ENCODE measurements at places on chromosomes 2 and 18.

DNA sequence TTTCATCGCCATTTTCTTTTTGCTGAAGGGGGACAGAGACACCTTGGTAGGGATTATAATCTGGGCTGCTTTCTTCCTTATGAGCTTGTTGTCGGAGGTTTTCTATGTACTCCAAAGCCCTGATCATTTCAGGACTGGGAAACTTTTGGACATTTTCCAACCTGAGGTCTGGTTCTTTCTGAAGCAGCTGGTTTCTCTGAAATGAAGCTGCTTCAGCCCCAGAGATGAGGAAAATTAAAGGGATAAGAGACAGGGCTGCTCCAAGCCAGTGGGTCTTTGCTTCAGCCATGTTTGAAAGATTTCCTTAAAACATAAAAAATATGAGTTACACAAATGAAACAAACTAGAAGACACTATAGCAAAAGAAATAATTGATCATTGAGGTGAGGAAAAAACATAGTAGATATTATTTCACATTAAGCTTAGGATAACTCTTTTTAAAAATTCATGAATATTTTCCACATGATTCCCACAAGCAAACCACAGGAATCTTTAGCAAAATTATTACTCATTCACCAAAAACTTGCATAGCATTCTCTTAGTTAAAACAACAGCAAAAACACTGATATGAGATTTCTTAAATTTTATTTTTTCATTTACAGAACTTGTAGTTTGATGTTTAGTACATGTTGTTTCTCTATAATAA is 3.0 kb downstream of the SCG2 start:
- no peak for DNase-seq

GRCh38 chr2:85678377-85678776 is 10.4 kb upstream of the SFTPB start:
- no peak for DNase-seq

DNA sequence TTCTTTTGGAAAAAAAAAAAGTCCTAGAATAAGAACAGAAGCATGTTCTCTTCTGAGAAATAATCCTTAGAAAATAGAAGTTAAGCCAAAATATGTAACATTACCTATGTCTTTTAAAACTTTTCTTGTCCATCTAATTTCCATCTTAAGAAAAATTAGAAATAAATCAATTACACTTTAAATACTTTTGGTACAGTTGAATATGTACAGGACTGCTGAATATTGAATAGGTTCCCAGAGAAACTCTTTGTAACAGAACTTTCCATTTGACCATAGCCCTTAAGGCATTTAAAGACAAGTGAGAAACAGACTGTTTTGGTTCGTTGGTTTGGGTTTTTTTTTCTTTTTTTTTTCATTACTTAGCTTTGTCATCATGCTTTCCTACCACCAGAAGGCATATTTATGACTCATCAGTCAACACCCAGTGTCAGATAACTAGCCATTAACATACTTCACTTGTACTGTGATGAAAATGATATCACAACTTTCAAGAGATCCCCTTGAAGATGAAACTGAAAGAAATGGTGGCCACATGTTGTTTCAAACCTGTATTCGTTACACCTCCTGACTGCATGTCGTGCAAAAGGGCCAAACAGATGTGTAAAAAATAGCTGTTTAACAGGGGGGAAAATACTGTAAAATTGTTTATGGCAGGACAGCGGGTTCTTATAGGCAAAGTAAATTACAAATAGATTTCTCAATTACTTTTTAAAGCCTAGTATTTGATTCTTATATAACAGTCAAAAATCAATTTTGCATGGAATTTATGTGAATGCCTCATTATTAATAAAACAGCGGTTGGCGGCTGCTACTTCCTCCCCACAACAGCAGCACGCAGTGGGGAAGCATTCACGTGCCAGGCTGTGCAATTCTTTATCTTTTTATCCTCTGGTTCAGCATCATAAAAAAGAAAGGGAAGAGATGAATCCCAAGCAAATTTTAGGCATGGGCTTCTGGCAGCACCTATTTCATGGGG is 280.7 kb upstream of the HNRNPA3 start:
- DNase-seq = no peak

- no peak for DNase-seq
Observed at GRCh38 chr2:101622210-101623030, 75.1 kb upstream of the MAP4K4 start.

DNA sequence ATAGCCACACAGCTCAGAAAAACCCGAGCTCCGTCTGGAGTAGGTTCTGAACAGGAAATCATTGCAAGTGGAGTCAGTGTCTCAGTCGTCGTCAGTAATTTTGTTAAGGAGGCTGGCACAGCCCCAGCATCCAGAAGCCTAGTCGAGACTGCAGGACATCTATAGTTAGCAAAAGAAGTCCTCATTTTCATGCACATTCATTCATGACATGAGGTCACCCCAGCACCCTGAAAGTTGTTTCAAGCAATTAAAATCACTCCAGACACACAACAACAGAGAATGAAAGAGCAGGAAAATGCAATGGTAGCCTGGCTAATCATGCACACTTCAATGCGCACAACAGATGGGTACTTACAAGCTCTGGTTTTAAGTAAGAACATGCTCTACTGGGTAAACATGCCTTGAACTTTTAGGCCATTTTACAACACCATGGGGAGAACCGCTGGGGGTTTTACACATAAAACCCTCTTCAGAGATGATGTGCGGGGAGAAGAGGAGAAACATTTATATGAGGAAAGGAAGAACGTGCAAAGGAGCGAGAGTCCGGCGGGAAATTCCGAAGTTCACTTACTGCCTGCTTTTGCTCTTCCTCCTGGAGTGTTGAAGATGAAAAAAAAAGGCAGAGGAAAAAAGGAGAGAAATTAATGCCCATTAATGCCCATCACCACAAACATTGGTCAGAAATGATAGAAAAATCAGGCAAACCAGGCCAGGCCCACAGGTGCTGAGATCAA is 77.4 kb upstream of the DNMT3A start:
- no peak for DNase-seq

- no peak for DNase-seq
Observed at GRCh38 chr18:46096651-46097300, 1.3 kb downstream of the ATP5F1A start.

- no peak for DNase-seq
Observed at GRCh38 chr2:181367411-181367810, 89.8 kb upstream of the ITGA4 start.

- DNase-seq = no peak
Observed at GRCh38 chr2:726169-726568, 49.0 kb upstream of the TMEM18 start.

- no peak for DNase-seq
Observed at GRCh38 chr2:5236249-5236648, 455.9 kb upstream of the SOX11 start.

DNA sequence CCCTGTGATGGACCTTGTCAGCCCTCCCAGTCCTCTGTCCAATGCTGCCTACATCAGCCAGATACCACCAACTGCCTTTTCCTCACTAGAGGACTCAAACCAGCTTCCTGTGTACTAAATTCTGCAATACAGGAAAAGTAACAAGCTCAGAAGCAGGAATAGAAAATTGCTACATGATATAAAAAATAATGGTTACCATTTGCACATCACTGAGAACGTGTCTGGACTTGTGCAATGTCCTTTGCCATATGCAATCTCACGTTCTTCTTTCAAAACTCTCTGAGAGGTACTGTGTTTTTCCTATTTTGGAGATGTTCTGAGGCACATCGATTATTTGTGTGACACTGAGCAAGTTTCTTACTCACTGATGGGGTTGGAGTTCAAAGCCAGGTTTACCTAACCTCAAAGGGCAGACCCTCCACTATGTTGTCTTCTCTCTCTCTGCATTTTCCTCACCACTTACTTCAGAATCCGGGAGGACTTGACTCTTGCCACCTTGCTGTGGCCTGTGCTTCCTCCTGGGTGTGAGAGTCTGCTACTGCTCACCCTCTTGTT is 12.1 kb downstream of the UPP2 start:
- no peak for DNase-seq

DNA sequence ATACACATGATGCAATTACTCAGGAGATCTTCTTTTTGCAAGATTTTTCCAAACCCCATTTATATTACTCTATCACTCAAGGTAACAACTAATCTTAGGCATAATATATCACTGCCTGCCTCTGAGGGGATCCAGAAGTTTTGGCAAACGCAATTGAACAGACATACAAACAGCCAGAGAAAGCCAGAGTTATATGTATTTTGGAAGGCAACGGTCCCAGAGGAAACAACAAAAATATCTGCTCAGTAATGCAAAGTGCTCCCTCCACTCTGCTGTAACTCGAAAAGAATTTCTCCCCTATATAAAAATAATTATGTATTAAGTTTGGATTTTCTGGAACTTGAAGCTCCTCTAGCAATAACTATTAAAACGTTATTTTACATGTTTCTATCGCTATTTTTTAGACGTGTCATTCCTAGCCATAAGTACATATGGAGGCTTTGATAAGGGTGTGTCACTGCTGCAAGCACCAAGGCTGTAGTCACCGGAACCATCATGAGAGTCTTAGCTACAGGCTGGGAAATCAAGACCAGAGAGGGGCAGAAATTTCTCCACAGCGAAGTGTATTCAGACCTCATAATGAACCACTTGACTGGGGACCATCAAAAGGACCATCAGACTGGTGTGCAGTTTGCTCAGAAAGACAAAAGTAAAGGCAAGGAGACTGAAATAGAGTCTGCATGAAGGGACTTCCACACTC is 3.7 kb upstream of the GKN1 start:
- DNase-seq = no peak

All from activated T-helper 1 cell treated with Interleukin-2 at 50 U/mL for 16 hours (primary cell).